ENCODE measurements at places on chromosomes 3 and 15. TPM values are rescaled to one million over a fixed set of nuclear protein-coding genes. Genes with fewer than 3 reads are reported as not detected.

Gene AGBL1
- not detected for total RNA-seq

Gene QARS1
- total RNA-seq: 207 TPM

Gene LINGO1
- 0.81 TPM for total RNA-seq

Gene CPB1
- total RNA-seq: not detected

Gene CELF6
- 1.3 TPM for total RNA-seq

All from Right ventricle myocardium superior (tissue), 1 donor.